ENCODE measurements at places on chromosomes 13 and 19.

GRCh38 chr13:20686863-20687579 is 16.5 kb upstream of the IL17D start:
- no peak for DNase-seq

DNA sequence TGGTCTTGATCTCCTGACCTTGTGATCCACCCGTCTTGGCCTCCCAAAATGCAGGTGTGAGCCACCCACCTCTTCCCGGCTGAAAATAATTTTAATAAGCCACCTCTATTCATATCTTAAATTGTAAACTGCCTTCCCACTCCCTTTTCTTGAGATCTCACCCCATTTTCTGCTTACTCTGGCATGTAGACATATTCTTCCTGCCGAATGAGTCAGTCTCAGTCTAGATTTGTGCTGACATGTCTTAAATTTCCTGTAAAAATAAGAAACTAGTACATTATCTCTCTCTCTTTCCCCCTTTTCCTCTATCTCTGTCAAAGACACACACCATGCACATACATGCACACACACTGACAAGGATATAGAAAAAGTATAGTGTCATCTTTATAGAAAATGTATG is 60.9 kb downstream of the THSD1 start:
- DNase-seq, result no peak

GRCh38 chr13:113050734-113051431 is 54.7 kb upstream of the F7 start:
- no peak for DNase-seq

- DNase-seq, result peak; percentile 64
Observed at GRCh38 chr19:48501494-48502349, 9.9 kb downstream of the LMTK3 start.

GRCh38 chr19:1087813-1088415 is 7.3 kb downstream of the POLR2E start:
- DNase-seq, result no peak

- DNase-seq, result peak; percentile 13
Observed at GRCh38 chr19:48683349-48683748, 10.5 kb upstream of the NTN5 start.

- no peak for DNase-seq
Observed at GRCh38 chr19:35872180-35872579, 3.8 kb downstream of the APLP1 start.

DNA sequence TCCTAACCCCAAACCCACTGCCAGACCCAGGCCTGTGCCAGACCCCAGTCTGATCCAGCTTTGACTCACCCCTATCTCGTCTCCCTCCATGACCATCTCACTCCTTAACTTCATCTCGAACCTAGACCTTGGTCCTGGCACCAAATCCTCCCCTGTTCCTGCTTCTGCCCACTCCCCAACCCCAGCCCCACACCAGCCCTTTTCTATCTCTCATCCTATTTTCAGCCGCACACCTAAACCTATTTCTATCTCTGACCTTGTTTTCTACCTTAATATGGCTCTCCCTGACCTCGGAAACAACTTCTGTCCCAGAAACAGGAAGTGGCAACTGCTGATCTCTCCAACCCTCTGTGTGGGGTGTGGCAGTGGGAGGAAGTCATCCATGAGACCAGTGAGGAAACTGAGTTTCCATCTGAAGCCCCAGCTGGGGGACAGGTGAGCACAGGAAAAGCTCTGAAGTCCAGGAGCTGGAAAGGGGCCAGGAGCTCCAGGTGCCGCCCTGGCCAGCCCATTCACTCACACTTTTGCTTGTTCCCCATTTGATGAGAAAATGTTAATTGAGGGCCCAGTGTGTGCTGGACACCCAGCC is 13.7 kb downstream of the PTH2 start:
- no peak for DNase-seq

- no peak for DNase-seq
Observed at GRCh38 chr13:38871275-38871674, 119.4 kb downstream of the STOML3 start.

GRCh38 chr13:90552702-90553101 is 794.8 kb upstream of the MIR17HG start:
- no peak for DNase-seq

GRCh38 chr19:54390942-54391577 is 24.2 kb upstream of the TTYH1 start:
- peak; percentile 34 for DNase-seq

- no peak for DNase-seq
Observed at GRCh38 chr19:55432241-55432959, 10.7 kb downstream of the SHISA7 start.

- DNase-seq, result no peak
Observed at GRCh38 chr19:7831452-7831851, 1.4 kb downstream of the EVI5L start.

- DNase-seq, result no peak
Observed at GRCh38 chr13:114130131-114130836, 2.1 kb downstream of the RASA3 start.

DNA sequence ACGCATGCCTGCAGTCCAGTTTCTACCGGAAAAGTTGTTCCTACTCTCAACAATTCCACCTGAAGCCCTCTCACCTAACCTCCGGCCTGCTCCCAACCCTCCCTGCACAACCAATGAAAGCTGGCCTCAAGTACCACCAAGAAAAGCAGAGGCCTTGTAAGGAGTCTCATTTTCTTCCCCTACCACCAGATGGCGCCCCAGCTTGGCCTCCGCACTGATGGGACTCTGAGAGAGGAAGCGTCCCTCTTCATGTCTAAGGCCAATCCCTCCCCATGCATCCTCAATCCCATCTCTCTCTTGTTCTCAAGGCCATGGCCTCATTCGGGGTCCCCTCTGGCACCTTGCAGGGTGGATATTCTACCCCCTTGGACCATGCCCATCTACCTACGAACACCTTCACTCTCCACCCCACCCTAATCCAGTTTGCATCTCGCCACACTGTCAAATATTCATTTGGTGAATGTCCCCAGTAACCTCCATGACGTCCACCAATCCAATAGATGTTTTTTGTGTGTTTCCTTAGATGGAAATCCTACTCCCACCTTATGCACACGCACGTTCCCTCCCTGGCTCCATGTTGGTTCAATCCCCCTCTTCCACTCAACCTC is 412.8 kb downstream of the ZNF536 start:
- DNase-seq, result peak; percentile 42

DNA sequence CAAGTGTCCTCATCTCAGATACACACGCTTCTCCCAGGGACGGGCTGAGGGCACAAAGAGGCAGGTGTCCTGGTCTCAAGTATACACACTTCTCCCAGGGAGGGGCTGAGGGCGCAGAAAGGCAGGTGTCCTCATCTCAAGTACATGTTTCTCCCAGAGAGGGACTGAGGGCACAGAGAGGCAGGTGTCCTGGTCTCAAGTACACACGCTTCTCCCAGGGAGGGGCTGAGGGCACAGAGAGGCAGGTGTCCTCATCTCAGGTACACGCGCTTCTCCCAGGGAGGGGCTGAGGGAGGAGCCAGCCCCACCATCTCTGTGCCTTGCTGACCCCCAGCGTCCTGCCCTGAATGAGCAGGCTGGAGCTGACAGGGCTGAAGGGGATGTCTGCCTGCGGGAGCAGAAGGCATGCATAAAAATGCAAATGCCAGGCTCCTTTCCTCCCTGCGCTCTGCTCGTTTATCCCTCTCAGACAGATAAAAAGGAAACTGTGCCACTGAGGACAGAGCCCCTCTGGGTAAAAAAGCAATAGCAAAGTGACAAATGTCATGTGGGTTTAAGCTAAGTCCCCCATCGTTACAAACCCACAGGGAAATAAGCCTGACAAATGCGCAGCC is 96.1 kb upstream of the UQCRFS1 start:
- DNase-seq, result no peak

DNA sequence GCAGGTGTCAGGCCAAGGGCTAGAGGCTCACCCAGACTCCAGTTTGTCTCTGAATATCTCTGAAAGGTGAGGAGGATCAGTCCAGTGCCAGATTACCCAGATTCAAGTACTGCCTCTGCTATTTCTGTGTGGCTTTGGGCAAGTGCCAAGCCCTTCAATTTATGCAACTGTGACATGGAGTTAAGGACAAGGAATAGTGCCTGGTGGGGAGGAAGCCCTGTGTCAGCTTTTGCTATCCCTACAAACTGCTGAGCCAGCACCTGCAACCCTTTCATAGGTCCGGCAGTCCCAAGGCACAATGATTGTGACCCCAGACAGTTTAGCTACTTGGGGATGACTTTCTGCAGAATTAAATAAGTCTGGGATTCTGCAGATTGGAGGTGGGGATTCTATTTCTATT is 123.0 kb downstream of the KL start:
- DNase-seq, result no peak

DNA sequence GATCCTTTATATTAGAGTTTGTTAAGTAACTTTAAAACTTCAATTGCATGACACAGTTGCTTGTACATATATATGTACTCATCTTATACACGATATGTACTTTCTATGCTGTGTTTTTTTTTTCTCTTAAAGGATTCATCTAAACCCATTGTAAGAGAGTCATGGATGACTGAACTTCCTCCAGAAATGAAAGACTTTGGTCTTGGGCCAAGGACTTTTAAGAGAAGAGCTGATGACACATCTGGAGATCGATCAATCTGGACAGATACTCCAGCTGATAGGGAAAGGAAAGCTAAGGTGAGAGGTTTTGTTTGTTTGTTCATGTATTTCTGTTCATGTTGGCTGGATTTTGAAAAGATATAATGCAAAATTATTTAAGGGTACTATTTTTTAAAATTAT is 26.0 kb downstream of the GPALPP1 start:
- no peak for DNase-seq

DNA sequence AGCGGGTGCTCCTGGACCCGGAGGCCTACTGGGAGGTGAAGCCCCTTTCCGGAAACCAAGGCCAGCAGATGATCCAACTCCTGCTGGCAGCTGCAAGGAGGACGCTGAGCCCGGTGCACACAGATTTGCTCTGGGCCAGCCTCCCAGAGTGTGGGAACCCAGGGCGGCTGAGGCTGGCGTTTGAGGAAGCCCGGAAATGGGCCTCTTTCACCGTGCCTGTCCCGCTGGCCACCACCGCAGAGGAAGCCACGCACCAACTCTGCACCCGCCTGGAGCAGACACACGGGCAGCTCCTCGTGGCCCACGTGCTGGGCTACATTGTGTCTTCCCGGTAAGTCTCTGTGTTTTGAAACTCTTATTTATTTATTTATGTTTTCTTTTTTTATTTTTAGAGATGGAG is 30.4 kb downstream of the NWD1 start:
- DNase-seq, result no peak

GRCh38 chr13:24661713-24662112 is 18.5 kb upstream of the ATP12A start:
- no peak for DNase-seq

GRCh38 chr13:73722120-73722519 is 412.1 kb downstream of the KLF12 start:
- no peak for DNase-seq

DNA sequence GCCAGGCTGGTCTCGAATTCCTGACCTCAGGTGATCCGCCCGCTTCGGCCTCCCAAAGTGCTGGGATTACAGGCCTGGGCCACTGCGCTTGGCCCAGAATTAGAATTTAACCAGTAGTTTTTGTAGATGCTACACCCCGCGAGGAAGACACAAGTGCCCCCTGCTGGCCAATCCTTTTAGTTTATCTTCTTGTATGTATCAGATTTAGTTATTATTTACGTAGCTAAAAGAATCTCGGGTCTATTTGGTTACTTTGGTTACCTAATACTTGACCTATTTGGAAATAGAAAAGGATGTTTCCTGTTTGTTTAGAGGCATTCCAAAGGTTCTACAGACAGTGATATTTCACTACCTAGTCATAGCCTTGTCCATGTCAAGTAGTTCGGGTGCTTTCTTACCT is 22.0 kb downstream of the MUC16 start:
- peak; percentile 16 for DNase-seq

GRCh38 chr19:10269333-10270179 is 1.4 kb upstream of the ICAM1 start:
- peak; percentile 86 for DNase-seq

GRCh38 chr13:30406779-30407416 is 15.4 kb upstream of the UBE2L5 start:
- DNase-seq, result no peak

DNA sequence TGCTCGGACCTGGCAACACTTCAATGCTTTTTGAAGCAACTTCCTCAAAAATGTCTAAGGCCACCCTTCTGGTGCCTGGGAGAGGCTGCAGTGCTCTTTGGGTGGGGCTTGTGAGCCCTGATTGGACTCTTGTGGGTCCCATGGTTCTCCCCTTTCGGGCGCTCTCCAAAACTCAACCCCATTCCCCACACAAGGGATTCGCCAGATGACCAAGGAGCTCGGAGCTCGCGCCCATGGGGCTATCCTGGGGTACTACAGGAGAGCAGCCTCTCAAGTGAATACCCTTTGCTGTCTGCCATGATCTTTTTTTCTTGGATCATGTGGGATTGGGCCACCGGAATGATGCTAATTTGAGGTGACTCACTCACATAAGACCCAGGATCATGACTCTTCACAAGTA is 29.7 kb upstream of the KL start:
- DNase-seq, result no peak

All from activated T-cell treated with anti-CD3 and anti-CD28 coated beads for 48 hours (primary cell).